Dermis microvascular lymphatic vessel endothelial cell (primary cell): ENCODE measurements at places on chromosomes 5 and 9. TPM values are rescaled to one million over a fixed set of nuclear protein-coding genes. Genes with fewer than 3 reads are reported as not detected.
A peak's percentile ranks its signal among the peaks of the same experiment; 100 is the strongest.

- peak; percentile 59 for DNase-seq
These were observed 59.3 kb downstream of the FSTL4 start for GRCh38 chr5:133552925-133553525.

CATSPER3 gene
- under 0.01 and 0.13 TPM in 2 replicates for total RNA-seq

SPATA31E1 gene
- total RNA-seq = not detected in 2 replicates

DNA sequence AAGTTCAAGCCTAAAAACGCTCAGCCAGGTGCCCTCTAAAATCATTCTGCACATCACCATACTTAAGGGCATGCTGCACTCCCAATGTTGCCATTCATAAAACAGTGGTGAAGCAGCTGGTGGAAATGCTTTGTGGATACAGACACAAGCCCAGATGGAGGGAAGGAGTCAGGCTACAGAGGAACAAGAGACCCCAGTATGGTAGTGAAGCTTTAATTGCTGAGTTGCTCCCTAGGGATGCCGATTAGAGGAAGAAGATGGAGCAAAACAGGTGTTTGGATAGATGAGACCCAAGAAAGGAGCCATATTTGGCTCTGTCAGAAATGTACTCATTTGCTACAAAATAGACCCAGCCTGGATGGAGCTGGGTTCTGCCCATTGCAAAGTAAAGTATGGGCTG, 230.5 kb downstream of the NSG2 start:
- DNase-seq = no peak

DNA sequence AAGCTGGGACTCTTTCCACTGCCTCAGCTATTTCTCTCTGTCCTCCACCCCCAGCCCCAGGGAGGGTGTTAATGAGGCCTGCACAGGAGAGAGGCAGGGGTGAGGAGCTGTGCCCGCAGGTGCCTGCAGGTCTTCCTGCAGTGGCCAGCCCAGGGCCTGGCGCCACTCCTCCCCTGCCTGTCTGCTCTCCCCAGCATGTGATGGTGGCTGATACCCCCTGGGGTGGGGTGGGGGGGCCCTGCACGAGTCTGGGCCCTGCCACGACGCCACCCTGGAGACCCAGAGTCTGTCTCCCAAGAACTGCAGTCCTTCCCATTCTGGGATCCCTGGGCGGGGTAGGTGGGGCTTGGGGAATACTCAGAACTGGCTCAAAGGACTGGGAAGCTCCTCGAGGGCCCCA, 166.4 kb upstream of the SMIM23 start:
- DNase-seq = no peak

TAF11L11 gene
- total RNA-seq = not detected in 2 replicates

DNA sequence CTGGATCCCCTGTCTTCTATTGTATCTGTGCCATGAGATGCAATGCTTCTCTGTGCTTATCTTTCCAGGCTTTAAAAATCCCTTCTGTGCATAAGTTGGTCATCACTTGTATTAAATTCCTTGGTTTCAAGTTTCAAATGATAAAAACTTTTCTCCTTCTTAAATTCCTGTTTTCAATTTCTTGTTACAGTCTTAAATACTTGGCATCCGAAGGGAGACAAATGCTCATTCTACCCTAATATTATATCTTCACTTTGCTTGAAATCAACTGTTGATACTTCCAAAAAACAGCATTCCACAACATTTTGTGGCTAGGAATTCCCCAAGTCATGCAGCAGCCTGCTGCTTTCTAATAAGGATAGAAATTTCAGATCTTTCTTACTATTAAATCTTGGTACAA, 413.2 kb upstream of the ACTBL2 start:
- DNase-seq = no peak

DNA sequence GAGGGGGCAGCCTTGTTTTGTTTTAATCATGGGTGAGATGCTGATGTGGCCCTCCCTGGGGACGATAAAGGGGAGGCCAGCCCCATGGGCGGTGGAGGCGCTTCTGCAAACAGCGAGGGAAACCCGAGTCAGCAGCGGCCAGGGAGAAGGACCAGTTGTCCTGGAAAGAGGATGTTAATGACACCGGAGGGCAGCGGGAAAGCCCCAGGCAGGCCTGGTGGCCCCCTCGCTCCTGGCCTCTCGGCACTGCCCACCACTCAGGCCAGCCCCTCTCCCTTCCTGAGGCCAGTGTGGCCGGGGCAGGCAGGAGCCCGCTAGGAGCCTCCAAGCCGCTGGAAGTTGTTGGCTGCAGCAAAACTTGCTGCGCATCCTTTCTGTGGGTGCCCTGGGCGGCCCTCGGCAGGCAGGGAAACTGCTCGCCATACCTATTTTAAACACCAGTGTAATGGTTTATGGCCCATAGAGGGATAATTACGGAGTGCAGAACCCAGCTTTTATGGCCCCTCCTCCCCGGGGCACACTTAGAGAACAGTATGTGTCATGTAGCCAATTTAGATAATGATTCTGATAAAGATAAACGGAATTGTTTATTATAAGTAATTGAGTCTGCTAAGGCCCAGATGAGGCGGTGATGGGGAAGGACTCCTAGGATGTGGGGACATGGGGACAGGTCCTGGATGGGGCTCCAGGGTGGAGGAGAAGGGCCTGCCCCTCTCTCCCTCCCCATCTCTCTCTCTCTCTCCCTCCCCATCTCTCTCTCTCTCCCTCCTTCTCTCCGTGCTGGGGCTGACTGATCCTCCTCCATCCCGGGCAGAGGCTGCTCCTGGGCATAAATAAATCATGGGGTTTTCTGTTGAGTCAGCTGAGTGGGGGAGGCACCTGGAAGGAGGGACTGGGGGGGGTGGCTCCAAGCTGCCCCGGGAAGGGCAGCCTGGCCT, 36.9 kb downstream of the LMX1B start:
- DNase-seq = no peak

DNA sequence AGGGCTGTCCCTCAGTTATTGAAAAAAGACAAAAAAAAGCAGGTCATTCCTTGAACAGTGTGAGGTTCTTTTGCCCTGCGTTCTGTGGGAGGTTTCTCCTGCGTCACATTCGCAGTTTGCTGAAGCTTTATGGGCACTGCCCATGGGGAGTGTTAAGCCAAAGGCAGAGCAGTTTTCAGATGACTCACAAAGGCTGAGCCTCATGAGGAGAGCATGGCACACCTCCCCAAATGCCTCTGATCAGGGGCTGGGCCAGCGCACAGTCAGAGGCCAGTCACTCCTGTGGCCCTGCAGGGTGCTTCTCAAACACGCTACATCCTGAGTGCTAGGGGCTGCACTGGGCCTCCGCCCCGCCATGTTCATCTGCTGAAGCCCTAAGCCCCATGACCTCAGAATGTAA, 38.4 kb downstream of the IRX1 start:
- DNase-seq = no peak

DNA sequence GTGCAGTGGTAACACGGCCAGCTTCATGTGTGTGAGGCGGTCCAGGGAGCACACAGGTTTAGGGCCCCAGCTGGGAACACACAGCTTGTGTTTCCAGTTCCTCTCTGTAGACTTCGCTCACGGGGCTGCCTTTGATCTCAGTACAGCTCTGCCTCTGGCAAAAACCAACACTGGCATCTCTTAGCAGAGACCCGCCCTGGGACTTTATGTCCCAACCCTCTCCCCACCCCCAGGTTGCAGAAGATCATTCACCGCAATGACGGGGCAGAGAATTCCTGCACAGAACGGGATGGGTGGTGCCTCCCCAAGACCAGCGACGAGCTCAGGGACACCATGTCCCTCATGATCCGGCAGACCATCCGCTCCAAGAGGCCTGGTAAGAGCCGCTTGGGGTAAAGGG, 5.2 kb upstream of the CEL start:
- no peak for DNase-seq

GRCh38 chr5:139634028-139634325, 14.2 kb upstream of the CXXC5 start:
- DNase-seq = no peak

CCL21 gene
- total RNA-seq = 1.8 and 12.0 TPM in 2 replicates

- no peak for DNase-seq
These were observed 3.9 kb upstream of the SLC26A2 start for GRCh38 chr5:149956685-149957084.

DNA sequence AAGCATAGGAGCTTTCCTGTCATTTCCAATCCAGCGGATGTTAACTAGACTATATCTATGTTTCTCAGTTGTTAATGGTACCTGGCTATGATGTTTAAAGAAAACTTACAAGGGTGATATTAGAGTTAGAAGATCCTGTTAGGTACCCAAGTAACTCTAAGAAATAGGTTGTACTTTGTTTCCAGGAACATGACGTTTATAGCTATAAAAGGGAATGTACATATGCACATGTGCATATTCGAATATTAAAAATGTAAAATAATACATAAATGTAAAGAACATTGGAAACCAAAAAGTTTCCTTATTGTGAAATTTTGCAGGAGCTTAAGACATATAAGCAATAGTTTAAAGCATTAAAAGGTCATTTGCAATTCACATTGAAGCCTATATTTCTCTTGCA, 247.7 kb upstream of the EDIL3 start:
- no peak for DNase-seq

GRCh38 chr9:73741316-73741715, 589.7 kb downstream of the ANXA1 start:
- DNase-seq = no peak

DNA sequence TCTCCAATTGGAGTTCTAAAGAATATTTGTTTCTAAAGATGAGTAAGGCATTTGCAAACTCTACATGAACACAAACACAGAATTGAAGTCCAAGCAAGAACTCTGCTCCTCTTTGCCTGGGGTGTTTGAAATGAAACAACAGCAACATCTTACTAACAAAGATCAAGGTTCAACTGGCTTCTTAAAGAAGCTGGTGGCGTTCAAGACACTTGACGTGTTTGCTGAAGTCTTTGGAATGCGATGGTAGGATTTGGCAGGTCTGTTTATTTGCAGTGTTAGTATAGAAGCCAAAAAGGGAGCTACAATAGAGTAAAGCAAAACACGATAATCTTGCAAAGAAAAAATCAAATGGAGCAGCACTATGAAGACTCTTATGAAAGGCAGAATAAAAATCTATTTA, 94.9 kb downstream of the BASP1 start:
- no peak for DNase-seq

PCDHB10 gene
- 0.39 and 1.0 TPM in 2 replicates for total RNA-seq

GRCh38 chr9:8680157-8680556, 880.6 kb upstream of the DMAC1 start:
- DNase-seq = no peak

- no peak for DNase-seq
These were observed 503.2 kb downstream of the GADD45G start for GRCh38 chr9:90107726-90108655.

DNA sequence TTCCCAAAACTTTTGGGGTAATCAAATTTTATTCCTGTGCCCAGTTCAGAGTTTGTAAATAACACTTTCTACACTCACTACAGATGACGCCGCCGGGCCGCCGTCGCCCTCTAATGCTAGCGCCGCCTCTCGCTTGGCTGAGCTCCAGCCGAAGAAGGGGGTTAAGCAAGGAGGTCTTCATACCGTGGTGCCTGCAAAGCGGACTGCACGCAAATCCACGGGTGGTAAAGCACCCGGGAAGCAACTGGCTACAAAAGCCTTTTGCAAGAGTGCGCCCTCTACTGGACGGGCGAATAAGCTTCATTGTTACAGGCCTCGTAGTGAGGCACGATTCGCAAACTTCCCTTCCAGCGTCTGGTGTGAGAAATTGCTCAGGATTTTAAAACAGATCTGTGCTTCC, 280.4 kb downstream of the MEF2C start:
- DNase-seq = no peak

- no peak for DNase-seq
These were observed 76.2 kb upstream of the LPAR1 start for GRCh38 chr9:111114486-111114885.
